HFFc6 (cell line): ENCODE measurements at places on chromosomes 1 and 21. TPM values are rescaled to one million over a fixed set of nuclear protein-coding genes. Genes with fewer than 3 reads are reported as not detected.
A peak's percentile ranks its signal among the peaks of the same experiment; 100 is the strongest.

OR2L3 gene
- not detected in 3 replicates for total RNA-seq

MYOC gene
- not detected in 2 replicates for total RNA-seq

SRM gene
- total RNA-seq, result 272 to 330 TPM (median 291 TPM) in 3 replicates

GFI1 gene
- 0.05 TPM in 1 of 3 replicates, not detected in the others for total RNA-seq

C8B gene
- total RNA-seq, result not detected in 3 replicates

RNU1-3 gene
- total RNA-seq, result 1,916 to 3,632 TPM (median 1,968 TPM) in 3 replicates

TNFSF18 gene
- 0.11 to 0.12 TPM in 2 of 3 replicates, not detected in the other for total RNA-seq

ELAPOR1 gene
- 0.75 to 2.1 TPM (median 1.0 TPM) in 3 replicates for total RNA-seq

ADAMTS1 gene
- 229 to 301 TPM (median 291 TPM) in 3 replicates for total RNA-seq

CAMK1G gene
- 6.1 to 10.8 TPM (median 8.1 TPM) in 3 replicates for total RNA-seq

BSND gene
- total RNA-seq, result not detected in 3 replicates

OTUD7B gene
- total RNA-seq, result 26.5 to 27.9 TPM (median 26.7 TPM) in 3 replicates

SERTAD4 gene
- 3.3 to 3.9 TPM (median 3.5 TPM) in 3 replicates for total RNA-seq

CYP2J2 gene
- 0.14 TPM in 1 of 3 replicates, not detected in the others for total RNA-seq

CD48 gene
- total RNA-seq, result not detected in 3 replicates

CYP4A11 gene
- total RNA-seq, result not detected in 3 replicates

DNA sequence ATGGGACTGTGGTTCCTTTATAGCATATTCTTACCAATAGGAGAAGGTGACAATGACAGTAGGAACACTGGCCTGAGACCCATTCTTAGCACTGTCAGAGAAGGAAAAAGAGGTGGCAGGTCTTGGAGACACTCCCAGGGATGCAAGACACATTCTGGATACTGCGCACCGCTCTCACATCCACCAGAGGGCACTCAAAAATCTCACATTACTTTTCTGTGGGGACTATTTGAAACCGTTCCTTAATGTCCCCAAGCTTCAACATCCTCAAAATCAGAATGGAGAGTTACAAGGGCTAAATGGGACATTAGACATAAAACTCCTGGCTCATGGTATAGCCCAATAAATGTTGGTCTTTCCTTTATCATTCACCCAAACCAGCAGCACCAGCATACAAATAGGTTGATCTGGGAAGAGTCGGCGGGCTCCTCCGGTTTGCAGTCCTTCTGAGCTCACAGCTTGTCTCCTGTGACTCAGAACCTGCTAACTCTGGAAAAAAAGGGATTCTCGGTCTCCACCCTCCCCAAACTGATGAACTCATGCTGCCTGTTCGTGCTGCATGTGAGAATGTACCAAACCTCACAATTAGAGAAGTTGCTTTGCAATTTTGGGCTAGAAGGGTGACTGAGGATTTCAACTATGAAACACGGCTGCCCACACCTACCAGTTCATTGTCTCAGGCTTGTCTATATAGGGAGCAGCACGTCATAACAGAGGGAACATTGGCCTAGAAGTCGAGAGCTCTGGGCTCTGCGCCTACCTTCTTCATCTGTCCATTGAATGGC is 40.2 kb downstream of the IL12RB2 start:
- peak; percentile 36 for DNase-seq
- H3K4me1 ChIP-seq, result peaks cover 12% of the 10 kb centered on the region
- H3K4me3 ChIP-seq, result peak overlapping the region; percentile 36; the same call in 1 of the 2 replicates
- peaks cover 4% of the 10 kb centered on the region for H3K27me3 ChIP-seq

- no peak for DNase-seq
- H3K4me1 ChIP-seq, result no peaks in the 10 kb centered on the region
- no peaks in the 10 kb centered on the region for H3K36me3 ChIP-seq
- H3K4me3 ChIP-seq, result no peak overlapping the region
- peaks cover 4% of the 10 kb centered on the region for H3K27me3 ChIP-seq
These were observed 26.0 kb downstream of the LMX1A start for GRCh38 chr1:165330483-165330882.

GRCh38 chr21:25409978-25410377 is 197.3 kb downstream of the MRPL39 start:
- H3K27ac ChIP-seq, result no peak overlapping the region
- peaks cover 5% of the 10 kb centered on the region; the same call in 1 of the 2 replicates for H3K36me3 ChIP-seq
- H3K4me3 ChIP-seq, result no peak overlapping the region
- H3K27me3 ChIP-seq, result peaks cover 13% of the 10 kb centered on the region
- H3K4me1 ChIP-seq, result peaks cover 11% of the 10 kb centered on the region; the same call in 1 of the 2 replicates
- DNase-seq, result no peak

GRCh38 chr1:201511396-201511940 is 4.5 kb upstream of the CSRP1 start:
- H3K27me3 ChIP-seq, result peaks cover under 1% of the 10 kb centered on the region; the same call in 1 of the 2 replicates
- peaks cover 2% of the 10 kb centered on the region for H3K36me3 ChIP-seq
- DNase-seq, result no peak
- H3K4me3 ChIP-seq, result no peak overlapping the region
- H3K27ac ChIP-seq, result no peak overlapping the region

- no peaks in the 10 kb centered on the region for H3K36me3 ChIP-seq
- no peaks in the 10 kb centered on the region for H3K27me3 ChIP-seq
- no peaks in the 10 kb centered on the region for H3K4me1 ChIP-seq
- no peak overlapping the region for H3K4me3 ChIP-seq
- no peak overlapping the region for H3K27ac ChIP-seq
- no peak for DNase-seq
These were observed 309.5 kb downstream of the ASTN1 start for GRCh38 chr1:176854758-176855745.

DNA sequence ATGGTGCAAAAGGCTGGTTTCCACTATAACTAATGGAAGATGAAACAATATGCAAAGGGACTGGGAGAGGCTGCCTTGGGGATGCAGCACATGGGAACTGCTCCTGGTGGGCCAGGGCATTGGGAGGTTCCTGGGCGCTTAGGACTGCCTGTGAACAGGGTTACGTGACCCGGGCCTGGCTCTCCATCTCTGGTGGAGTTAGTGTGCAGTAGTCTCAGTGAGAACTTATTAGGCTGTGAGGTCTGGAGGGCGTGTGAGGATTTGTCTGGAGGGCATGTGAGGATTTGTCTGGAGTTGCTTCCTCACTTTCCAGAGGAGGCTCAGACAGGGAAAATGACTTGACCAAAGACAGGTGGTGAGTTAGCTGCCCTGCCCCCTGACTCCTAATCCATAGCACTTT is 1.5 kb upstream of the ETV3L start:
- no peak overlapping the region for H3K4me3 ChIP-seq
- no peaks in the 10 kb centered on the region for H3K36me3 ChIP-seq
- no peak for DNase-seq
- peaks cover 26% of the 10 kb centered on the region for H3K4me1 ChIP-seq

GRCh38 chr1:67441183-67441582 is 11.0 kb upstream of the SERBP1 start:
- no peaks in the 10 kb centered on the region for H3K36me3 ChIP-seq
- H3K27ac ChIP-seq, result no peak overlapping the region
- no peak for DNase-seq

GRCh38 chr1:203166192-203166940 is 9.3 kb downstream of the MYBPH start:
- no peak overlapping the region for H3K4me3 ChIP-seq
- no peaks in the 10 kb centered on the region for H3K4me1 ChIP-seq
- peaks cover 10% of the 10 kb centered on the region for H3K27me3 ChIP-seq

DNA sequence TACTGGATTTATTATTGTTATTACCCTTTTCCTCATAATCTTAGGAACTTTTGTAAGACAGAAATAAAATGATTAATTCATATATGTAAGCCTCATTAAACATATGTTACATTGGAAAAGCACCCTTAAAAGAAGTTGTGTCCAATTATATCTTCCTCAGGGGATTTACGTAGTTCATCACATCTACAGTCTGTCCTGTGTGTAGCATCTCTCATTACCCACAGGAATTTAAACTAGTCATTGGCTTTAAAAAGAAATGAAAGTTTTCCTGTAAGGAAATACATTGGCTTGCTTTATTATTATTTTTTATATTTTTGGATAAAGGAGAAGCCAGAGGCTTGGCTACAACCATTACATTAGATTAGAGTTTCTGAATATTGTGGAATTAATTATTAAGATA is 56.1 kb downstream of the SWT1 start:
- no peak overlapping the region for H3K4me3 ChIP-seq
- no peaks in the 10 kb centered on the region for H3K27me3 ChIP-seq
- peaks cover 20% of the 10 kb centered on the region for H3K4me1 ChIP-seq

GRCh38 chr1:246907472-246907871 is 24.3 kb downstream of the AHCTF1 start:
- H3K4me3 ChIP-seq, result no peak overlapping the region
- no peak overlapping the region; the same call in 1 of the 2 replicates for H3K27ac ChIP-seq
- peaks cover 5% of the 10 kb centered on the region; the same call in 1 of the 2 replicates for H3K4me1 ChIP-seq
- no peaks in the 10 kb centered on the region for H3K27me3 ChIP-seq

DNA sequence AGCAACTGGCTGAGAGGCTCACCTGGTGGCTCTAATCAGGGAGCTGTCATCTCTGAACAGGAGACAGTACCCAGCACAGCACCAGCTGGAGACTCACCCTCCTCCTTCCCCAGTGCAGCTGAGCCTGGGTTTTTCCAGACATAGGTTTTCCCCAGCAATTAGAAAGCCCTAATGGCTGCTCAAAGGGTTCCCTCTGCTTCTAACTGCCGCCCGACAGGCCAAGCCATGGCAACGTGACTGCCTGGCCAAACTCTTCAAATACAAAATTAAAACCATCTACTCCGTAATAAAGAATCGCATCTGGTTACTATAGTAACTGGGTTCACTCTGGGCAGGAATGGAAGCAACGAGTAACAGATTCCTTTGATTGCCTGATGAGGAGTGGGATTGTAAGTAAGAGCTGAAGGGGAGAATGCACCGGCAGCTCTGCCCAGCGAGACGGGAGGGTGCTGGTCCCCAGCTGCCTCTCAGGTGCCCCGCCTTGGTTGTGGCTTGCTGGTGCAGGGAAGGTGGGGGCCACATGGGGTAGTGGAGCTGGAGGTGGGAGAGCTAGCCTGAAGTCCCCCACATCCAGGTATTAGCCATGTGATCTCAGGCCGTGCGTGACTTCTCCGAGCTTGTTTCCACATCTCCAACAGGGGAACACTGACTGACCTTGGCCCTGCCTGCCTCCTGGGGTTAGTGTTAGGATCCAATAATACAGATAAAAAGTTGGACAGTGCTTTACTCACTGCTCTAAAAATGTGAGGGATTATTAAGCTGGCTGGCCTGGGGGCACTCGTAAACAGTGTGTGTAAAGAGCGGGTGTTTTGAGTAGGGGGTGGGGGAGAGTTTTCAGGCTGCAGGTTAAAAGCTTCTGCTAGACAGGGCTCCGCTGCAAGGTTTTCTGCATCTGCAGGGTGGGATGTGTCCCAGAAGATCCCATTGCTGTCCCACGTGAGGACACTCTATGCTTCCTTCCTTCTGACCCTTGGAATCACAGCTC is 94.2 kb downstream of the KCNN3 start:
- H3K27me3 ChIP-seq, result peaks cover 50% of the 10 kb centered on the region
- H3K27ac ChIP-seq, result no peak overlapping the region

- no peaks in the 10 kb centered on the region for H3K4me1 ChIP-seq
- no peak for DNase-seq
- no peak overlapping the region for H3K4me3 ChIP-seq
- H3K27ac ChIP-seq, result no peak overlapping the region
These were observed 12.4 kb downstream of the FYB2 start for GRCh38 chr1:56806804-56807203.

- no peaks in the 10 kb centered on the region for H3K36me3 ChIP-seq
- H3K4me1 ChIP-seq, result peaks cover 23% of the 10 kb centered on the region
- DNase-seq, result no peak
- no peak overlapping the region for H3K27ac ChIP-seq
- peaks cover 16% of the 10 kb centered on the region for H3K27me3 ChIP-seq
These were observed 3.7 kb upstream of the JAM2 start for GRCh38 chr21:25635310-25635709.

DNA sequence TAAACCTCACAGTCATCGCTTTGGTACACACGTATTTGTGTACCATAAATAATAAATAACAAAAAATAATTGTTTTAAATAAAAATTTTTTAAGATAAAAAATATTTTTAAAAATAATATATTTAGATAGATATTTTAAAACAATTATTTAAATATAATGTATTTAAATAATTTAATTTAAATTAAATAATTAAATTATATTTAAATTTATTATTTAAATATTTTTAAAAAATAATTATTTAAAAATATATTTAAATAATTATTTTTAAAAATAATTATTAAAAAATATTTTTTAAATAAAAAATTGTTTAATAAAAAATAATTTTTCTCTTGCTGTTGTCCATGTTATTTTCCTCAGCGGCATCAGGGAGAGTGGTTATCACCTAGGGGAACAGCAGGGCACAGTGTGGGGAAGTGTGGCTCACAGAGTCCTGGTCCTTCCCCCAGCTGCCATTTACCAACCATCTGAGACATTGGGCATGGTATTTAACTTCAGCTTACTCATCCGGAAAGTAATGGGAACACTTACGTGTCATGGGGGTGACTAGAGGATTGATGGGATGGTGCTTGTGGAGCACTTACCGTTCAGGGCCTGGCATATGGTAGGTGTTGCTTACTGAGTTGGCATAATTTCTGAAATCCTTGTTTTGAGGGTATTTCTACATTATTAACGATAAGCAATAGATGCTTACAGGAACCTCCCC is 92.9 kb upstream of the TSPAN2 start:
- DNase-seq, result peak; percentile 40
- H3K4me1 ChIP-seq, result peaks cover 93% of the 10 kb centered on the region
- H3K4me3 ChIP-seq, result peak overlapping the region; percentile 38; the same call in 1 of the 2 replicates
- H3K27ac ChIP-seq, result peak overlapping the region; percentile 98

DNA sequence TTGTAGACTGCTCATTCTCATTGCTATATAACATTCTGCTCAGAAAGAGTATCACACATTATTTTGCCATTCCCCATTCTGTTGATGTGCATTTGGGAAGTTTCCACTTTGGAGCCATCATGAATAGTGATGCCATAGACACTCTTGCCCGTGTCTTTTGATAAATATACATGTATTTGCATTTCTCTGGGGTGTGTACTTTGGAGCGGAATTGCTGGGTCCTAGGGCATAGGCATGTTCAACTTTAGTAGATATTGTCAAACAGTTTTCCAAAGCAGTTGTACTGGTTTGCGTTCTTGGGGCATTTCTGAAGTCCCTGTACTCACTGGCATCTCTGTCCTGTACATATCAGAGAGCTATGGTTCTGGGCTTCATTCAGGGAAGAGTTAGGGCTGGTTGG is 52.1 kb downstream of the PIK3CD start:
- H3K4me1 ChIP-seq, result peaks cover 64% of the 10 kb centered on the region
- no peak for DNase-seq
- H3K36me3 ChIP-seq, result peaks cover 9% of the 10 kb centered on the region
- H3K27me3 ChIP-seq, result no peaks in the 10 kb centered on the region; the same call in 1 of the 2 replicates
- peak overlapping the region; percentile 44 for H3K27ac ChIP-seq
- no peak overlapping the region for H3K4me3 ChIP-seq

GRCh38 chr1:25642574-25643108 is 26.1 kb downstream of the MAN1C1 start:
- H3K4me3 ChIP-seq, result no peak overlapping the region
- peaks cover 50% of the 10 kb centered on the region for H3K27me3 ChIP-seq
- H3K4me1 ChIP-seq, result no peaks in the 10 kb centered on the region
- H3K36me3 ChIP-seq, result no peaks in the 10 kb centered on the region

GRCh38 chr1:40014253-40014706 is 26.2 kb upstream of the CAP1 start:
- no peaks in the 10 kb centered on the region for H3K36me3 ChIP-seq
- peaks cover 46% of the 10 kb centered on the region for H3K4me1 ChIP-seq
- H3K4me3 ChIP-seq, result peak overlapping the region; percentile 70
- peak; percentile 43 for DNase-seq
- H3K27me3 ChIP-seq, result peaks cover 4% of the 10 kb centered on the region

GRCh38 chr1:183807549-183808168 is 2.7 kb downstream of the RGL1 start:
- DNase-seq, result peak; percentile 86
- peaks cover 2% of the 10 kb centered on the region; the same call in 1 of the 2 replicates for H3K27me3 ChIP-seq
- H3K4me1 ChIP-seq, result peaks cover 70% of the 10 kb centered on the region
- peaks cover 24% of the 10 kb centered on the region for H3K36me3 ChIP-seq
- peak overlapping the region; percentile 83 for H3K27ac ChIP-seq

- H3K4me1 ChIP-seq, result peaks cover 29% of the 10 kb centered on the region
- H3K27ac ChIP-seq, result no peak overlapping the region
- no peak overlapping the region for H3K4me3 ChIP-seq
- H3K36me3 ChIP-seq, result no peaks in the 10 kb centered on the region
These were observed 3.5 kb upstream of the NBL1 start for GRCh38 chr1:19640363-19641316.

GRCh38 chr1:26110731-26111529 is 694 bp upstream of the PDIK1L start:
- H3K36me3 ChIP-seq, result peaks cover 5% of the 10 kb centered on the region; the same call in 1 of the 2 replicates
- H3K27me3 ChIP-seq, result no peaks in the 10 kb centered on the region
- H3K27ac ChIP-seq, result peak overlapping the region; percentile 73
